SK-MEL-5 (cell line): ENCODE measurements at places on chromosomes 1 and 21.

- DNase-seq, result no peak
These were observed 1.8 kb downstream of the HSF2BP start for GRCh38 chr21:43657355-43658087.

DNA sequence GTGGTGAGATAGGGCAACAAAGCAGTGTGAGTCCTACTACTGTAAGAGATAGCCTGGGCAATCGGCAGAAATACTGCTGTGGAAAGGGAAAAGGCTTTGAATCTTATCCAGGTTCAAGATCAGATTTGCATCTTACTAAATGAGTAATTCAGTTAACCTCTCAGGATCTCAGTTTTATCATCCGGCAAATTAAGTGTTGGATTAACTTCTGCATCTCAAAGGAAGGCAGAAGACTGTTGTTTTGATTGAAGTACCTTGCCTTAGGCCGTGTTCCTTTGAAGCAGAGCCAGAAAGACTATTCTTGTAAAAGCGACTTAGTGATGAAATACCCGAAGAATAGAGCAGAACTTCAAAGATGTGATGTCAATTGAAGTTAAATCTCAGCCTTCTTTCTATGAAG, 612.9 kb upstream of the USP24 start:
- DNase-seq, result no peak

DNA sequence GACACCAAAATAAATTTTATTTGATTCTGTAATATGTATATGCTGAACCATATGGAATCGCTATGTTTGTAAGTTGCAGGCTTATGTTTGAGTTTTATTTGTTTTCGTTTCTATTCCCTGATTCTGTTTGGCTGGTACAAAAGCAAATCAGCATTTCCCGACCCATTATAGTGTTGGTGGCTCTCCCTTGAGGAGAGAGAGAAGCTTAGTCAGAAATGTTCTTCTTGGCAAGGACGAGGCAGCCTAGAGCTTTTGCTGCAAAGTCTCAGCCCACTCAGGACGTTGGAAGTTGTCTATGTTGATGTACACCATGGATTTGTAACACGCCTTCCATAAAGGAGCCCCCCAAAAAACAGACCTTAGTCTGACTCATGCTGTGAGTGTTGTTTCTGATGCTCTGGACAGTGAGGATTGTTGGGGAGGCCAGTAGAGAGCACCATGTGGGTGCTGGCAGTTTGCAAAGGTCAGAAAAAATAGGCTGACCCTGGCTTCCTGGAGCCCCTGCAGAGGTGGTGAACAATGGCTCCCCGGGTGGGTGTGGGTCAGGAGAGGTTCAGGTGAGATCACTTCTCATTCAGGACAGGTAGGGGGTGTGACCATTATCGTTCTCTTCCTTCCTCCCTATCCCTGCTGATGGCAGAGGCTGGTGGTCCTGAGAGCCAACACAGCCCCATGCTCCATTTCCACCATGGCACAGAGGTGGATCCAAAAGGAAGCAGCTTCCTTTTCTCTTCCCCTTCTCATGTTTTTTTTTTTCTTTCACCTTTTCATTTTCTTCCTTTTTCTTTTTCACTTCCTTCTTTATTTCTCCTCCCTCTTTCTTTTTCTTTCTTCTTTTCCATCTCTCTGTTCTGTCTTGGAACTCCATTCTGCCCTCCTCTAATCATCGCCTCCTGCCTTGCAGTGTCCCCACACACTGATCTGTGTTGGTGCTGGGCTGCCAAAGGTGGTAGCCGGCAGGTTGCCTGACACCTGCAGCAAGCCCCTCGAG, 84.4 kb upstream of the CNTN2 start:
- DNase-seq, result no peak

- DNase-seq, result no peak
These were observed 1.6 kb downstream of the CD84 start for GRCh38 chr1:160577671-160578070.

GRCh38 chr1:16318555-16318954, 33.7 kb downstream of the FBXO42 start:
- no peak for DNase-seq

GRCh38 chr1:59985911-59986515, 59.4 kb upstream of the CYP2J2 start:
- no peak for DNase-seq

DNA sequence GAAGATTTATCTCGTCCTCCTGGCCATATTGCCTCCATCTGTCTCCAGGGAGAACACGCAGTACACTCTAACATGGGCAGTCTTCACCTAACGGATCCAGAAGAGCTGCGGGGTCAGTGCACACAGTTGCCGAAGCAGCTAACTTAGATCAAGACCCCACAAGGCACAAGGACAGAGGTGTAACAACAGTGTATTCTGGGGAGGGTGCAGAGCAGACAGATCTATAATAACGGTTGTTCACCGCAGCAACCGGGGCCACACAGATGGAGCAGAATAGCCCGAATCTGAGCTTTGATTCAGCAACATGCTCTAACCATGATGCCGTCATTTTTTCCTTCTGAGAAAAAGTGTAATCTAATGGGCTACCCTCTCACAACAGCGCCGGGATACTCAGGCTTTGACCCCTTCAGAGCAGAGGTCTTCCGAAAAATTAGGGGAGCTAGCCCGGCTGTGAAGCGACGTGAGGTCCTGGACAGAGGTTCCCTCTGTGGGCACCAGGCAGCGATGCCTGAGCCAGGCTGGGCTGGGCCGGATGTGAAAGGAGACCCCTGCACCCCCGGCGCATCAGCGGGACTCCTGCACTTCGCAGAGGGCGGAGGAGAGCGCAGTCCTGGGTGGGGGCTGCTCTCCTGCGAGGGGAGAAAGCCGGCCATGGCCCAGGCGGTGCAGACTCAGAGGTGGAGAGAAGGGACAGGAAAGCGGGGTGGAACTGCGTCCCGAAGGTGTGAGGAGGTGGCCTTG, 57.5 kb downstream of the BCL9 start:
- DNase-seq, result no peak

- DNase-seq, result no peak
These were observed 119.9 kb downstream of the KCNJ15 start for GRCh38 chr21:38376693-38377092.

GRCh38 chr1:205583461-205584130, 48.2 kb downstream of the ELK4 start:
- no peak for DNase-seq

- DNase-seq, result no peak
These were observed 7.0 kb downstream of the UBE2Q1 start for GRCh38 chr1:154551474-154551873.

DNA sequence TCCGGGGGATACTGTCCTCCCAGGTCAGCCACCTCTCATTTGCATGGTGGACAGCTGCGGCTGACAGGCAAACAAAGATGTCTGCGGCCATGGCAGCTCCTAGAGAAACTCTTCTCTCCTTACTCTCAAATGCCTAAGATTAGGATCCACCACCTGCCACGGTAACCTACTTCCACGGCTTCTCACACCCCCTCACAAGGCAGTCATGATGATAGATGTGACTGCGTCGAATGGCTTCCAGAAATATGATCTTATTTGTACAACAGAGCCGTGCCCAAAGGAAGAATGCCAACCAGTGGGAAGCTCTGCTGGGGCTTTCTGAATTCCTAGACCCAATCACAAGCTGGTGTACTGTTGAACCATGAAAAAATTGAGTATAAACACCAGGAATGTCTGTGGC, 73.4 kb downstream of the BACE2 start:
- DNase-seq, result no peak

DNA sequence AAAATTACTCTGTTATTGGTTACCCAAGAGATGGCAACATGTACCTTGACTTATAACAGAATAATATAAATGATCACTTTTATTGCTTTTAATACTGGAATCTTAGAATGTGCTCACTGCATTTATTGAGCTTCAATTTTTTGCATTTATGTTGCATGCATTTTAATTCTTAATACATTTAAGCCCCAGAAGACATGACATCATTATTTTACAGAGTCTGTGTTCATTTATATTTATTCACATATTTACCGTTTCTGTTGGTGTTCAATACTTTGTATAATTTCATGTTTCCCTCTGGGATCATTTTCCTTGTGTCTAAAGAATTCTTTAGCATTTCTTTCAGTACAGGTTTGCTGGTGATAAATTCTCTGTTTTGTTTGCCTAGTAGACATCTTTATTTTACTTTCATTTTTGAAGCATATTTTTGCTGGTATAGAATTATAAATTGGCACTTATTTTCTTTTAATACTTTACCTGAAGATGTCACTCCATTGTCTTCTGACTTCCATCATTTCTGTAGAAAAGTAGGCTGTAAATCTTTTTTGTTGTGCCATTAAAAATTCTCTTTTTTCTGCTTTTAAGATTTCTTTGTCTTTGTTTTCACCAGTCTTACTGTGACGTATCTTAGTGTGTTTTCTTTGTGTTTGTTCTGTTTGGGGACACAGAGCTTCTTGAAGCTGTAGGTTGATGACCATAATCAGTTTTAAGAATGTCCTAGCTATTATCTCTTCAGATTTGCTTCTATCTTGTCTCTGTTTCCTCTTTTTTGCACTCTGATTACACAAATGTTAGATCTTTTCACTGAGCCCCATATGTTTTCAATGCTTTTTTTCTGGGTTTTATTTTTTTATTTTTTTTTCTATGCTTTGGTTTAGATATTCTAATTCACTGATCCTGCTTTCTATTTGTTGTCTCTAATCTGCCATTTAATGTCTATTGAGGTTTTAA, 26.9 kb downstream of the DISP3 start:
- DNase-seq, result no peak

DNA sequence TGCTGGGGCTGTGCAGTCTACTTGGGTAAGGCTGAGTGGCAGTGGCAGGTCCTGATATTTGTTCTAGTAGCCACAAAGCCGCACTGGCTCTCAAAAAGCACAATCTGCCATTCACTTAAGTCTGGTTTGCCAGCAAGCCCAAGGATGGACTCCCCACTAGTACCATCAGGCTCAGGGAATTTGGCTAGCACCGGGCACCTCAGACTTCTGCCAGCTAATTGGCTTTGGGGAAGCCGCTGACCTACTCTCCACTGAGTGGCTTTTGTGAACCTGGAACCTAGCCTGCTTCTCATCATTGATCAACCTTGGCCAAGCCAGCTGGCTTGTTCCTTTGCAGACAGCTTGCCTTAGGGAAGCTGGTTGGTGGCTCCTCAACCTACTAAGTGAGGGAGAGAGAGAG, 83.1 kb downstream of the ESRRG start:
- no peak for DNase-seq

DNA sequence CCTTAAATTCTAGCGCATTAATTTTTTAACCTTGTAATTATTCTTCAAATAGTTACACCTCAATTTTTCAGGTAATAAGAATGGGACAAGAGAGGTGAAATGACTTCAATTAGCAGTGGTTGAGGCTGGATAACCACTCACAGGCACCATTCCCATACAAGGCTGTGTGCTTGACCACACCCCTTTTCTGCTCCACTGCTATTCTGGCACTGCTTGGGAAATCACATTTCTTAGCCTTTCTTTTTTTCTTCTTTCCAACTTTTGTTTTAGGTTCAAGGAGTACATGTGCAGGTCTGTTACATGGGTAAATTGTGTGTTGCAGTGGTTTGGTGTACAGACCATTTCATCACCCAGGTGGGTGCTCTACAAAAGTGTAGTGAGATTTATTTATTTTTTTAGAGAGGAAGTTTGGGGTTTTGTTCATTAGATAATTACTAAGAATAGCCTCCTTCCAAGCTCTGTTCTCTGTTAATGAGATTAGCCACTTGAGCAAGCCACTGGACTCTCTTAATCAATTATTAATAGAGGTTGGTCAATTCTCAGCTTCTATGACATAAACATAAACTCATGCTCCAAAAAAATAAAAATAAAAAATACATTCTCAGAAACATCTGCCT, 14.4 kb downstream of the ILDR2 start:
- DNase-seq, result no peak

- peak; percentile 1 for DNase-seq
These were observed 985 bp downstream of the SYT6 start for GRCh38 chr1:114152508-114153260.

GRCh38 chr1:66266350-66266749, 267.6 kb upstream of the SGIP1 start:
- DNase-seq, result no peak

DNA sequence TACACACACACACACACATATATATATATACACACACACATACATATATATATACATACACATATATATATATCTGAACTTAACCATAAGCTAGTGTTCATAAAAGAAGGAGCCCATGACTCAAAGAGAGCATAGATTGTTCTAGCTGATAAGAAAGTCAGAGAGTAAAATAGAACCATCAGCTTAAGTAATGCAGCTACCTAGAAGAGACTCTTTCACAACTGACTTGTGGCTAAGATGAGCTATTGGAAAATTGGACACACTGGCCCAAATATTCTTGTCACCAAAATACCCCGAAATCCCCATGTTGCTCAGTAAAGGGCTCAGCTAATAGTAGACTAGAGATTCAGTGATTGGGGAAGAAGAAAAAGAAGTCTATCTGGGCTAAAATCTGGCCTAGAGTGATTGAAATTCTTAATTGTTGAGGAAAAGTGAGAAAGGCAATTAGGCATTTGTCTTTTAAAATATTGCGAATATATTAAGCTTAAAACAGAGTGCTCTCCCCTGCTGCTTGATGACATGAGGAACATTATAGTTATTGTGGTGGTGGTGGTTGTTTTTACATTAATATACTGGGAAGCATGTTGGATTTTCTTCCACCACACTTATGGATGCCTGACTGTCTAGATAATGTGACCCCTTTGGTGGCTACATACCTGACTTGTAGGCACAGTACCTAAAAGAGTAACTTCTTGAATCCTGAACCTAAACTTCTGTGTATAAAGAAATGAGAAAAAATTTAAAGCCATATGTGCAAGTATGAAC, 6.3 kb downstream of the SLAMF1 start:
- DNase-seq, result no peak

DNA sequence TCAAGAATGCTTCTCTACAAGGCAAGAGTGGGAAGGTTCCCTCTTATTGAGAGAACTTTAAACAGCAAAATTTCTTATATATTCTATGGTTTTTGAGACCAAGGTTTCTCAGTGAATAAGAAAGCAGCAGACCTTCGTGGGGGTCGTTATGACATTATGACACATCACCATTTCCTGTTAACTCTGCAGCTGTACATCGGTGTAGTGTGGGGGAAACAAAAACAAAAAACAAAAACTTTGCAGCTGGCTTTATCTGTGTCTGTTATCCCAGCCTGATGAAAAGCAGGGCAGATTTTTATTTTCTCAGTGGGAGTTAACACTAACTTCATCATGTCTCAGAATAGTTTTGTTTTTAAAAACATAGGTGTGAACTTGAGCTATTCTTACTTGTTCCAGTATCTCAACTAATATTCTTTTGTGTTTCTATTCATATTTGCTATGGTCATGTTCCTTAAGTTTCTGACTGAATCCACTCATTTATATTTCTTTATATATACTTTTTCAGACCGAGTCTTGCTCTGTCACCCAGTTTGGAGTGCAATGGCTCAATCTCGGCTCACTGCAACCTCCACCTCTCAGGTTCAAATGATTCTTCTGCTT, 2.1 kb downstream of the SDE2 start:
- no peak for DNase-seq

DNA sequence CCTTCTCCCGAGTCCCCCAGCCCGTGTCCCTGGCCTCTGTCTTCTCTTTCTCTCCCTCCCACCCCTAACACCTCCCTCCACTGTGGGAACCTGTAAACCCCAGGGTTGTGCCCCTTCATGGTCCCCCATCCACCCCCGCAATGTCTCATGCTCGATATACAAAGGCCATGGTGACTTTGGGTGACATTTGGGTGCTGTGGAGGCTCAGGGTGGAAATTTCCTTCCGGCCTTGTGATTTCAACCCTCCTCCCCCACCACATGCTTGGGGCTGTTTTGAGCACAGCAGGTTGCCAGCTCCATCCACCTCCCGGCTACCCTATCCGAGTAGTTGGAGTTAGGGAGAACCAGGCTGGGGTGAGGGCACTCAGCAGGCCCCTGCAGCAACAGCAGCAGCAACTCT, 25.7 kb upstream of the VPS13D start:
- no peak for DNase-seq

GRCh38 chr1:173508541-173508940, 31.4 kb downstream of the PRDX6 start:
- DNase-seq, result no peak
